ENCODE measurements at places on chromosomes 6 and 20. TPM values are rescaled to one million over a fixed set of nuclear protein-coding genes. Genes with fewer than 3 reads are reported as not detected.

DNA sequence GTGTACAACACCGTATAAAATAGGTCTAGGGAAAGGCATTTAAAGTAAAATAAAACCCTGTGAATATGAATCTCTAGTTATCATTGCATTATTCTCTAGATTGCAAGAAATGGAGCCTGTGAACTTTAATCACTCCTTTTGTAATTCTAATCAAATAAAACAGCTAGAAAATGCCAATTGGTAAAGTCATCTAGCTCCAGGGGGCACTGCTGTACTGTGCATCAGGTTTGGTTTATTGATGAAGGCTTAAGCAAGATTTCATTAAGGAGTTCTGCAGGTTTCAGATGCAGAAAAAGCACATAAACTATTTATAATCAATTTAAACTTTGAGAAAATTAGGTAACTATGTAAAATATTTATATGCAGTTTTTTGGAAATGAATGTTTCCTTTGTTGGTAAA lies 645.0 kb downstream of the PHF3 start:
- DNase-seq = no peak

DNA sequence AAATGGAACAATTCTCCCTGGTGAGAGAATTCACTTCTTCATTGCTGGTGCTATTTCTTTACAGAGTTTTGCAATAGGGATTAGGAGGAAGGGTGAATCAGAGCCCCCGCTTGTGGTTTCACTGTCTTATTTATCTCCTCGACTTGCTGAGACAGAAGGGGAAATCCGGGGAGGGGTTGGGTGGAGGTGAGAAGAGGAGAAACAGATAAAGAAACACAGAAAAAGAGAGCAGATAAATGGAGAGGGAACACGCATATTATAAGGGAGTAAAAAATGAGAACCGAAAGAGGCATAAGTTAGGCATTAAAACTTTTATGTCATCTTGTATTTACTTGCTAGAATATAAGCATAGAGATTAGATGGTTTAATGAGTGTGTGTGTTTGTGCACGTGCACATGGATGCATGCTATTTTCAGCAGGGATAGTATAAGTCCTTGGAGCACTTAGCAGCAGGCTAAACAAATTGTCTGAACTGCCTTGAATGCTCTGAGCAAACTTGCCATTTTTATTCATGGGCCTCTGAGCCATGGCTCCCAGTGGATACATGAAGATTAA lies 105.0 kb downstream of the OLIG3 start:
- DNase-seq = no peak

The ECT2L gene
- 0.62 TPM for total RNA-seq

The C6orf15 gene
- not detected for total RNA-seq

The TPX2 gene
- total RNA-seq = 0.73 TPM

The SLC22A23 gene
- 5.5 TPM for total RNA-seq

Data from left cardiac atrium (tissue), 4 donors.